ENCODE measurements at places on chromosomes 6 and 20. TPM values are rescaled to one million over a fixed set of nuclear protein-coding genes. Genes with fewer than 3 reads are reported as not detected.

PPDPF gene
- 355 TPM for total RNA-seq

SRMS gene
- 1.4 TPM for total RNA-seq

SCRT2 gene
- total RNA-seq = not detected

- DNase-seq = peak; percentile 33
Observed at GRCh38 chr20:52060794-52061714, 130.5 kb downstream of the ZFP64 start.

GRCh38 chr6:166533205-166533824 lies 53.2 kb downstream of the RAMACL start:
- no peak for DNase-seq

DNA sequence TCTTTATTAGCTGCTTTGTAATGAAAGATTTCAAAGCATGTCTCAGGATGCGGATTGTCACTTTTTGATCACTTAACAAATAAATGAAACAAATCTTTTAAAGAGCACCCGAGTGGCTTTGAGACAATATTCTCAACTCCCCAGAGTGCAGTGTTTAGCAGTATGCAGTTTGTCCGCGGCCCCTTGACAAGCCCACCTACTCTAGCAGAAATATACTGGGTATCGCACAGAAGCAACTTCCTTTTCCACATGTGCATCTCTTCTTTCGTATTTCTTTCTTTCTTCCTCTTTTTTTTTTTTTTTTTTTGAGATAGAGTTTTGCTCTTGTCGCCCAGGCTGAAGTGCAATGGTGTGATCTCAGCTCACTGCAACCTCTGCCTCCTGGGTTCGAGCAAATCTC lies 84.5 kb upstream of the FAM184A start:
- no peak for DNase-seq

Measured in MCF 10A (cell line).